ENCODE measurements at places on chromosomes 1 and 21.

GRCh38 chr1:241841691-241842090 lies 6.3 kb upstream of the EXO1 start:
- DNase-seq = no peak

DNA sequence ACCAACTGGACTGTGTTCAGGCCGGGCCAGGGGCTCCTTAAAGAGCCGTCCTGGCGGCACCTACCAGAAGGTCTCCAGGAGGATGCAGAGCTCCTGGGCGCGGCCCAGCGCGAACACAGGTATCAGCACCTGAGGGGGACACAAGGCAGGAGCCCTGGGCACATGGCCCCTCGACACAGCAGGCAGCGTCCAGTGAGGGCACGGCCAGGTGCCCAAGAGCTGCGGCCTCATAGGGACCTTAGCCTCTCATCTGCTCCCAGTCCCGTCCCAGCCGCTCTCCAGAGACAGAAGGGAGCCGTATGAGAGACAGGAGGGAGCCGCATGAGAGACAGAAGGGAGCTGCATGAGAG lies 5.8 kb downstream of the PUSL1 start:
- no peak for DNase-seq

GRCh38 chr21:39116761-39117439 lies 66.4 kb downstream of the PSMG1 start:
- DNase-seq = no peak

DNA sequence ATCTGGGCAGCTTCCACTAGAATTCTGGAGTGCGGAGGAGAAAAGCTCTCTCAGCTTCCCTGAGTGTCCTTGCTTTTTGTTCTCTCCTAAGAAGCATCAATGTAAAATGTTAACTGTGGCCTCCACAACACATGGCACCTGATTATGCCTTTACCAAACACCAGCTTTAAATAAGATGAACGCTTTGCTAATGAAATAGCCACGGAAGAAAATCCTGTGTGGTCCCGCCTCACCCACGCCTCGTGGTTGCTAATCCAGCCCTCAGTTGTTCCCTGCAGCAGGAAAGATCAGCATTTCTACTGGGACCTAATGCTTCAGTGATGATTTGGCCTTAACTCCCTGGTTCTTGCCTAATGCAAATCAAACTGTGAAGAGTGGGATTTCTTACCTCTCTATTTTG lies 1.8 kb upstream of the ERG start:
- no peak for DNase-seq

DNA sequence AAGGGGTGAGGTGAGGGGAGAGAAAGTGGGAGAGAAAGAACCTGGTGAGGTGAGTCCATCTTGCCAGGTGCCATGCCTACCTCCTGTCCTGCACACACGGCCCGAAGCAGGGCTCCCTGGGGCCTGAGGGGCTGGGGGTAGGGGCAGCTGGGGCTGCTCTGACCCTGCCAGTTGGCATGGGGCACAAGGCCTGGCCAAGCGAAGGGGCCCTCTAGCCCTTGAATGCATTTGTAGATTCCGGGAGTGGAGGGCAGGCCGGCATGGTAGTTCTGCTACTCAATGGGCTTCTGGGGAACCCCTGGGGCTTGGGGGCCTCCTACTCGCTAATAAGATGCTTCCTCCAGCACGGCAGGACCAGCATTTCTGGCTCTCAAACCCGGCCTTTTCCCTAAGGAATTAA lies 3.6 kb upstream of the PRDM16 start:
- no peak for DNase-seq

- DNase-seq = no peak
These were observed 92.3 kb upstream of the ESRRG start for GRCh38 chr1:216815260-216816131.

- no peak for DNase-seq
These were observed 252.2 kb downstream of the RPS6KC1 start for GRCh38 chr1:213303286-213303685.
